ENCODE measurements at places on chromosomes 4 and X.

- DNase-seq, result no peak
Measured at GRCh38 chr4:51851937-51852290, 9.0 kb downstream of the DCUN1D4 start.

GRCh38 chrX:149010013-149010852 lies 494.9 kb downstream of the IDS start:
- no peak for DNase-seq

GRCh38 chrX:96002431-96002830 lies 682.2 kb upstream of the DIAPH2 start:
- no peak for DNase-seq

DNA sequence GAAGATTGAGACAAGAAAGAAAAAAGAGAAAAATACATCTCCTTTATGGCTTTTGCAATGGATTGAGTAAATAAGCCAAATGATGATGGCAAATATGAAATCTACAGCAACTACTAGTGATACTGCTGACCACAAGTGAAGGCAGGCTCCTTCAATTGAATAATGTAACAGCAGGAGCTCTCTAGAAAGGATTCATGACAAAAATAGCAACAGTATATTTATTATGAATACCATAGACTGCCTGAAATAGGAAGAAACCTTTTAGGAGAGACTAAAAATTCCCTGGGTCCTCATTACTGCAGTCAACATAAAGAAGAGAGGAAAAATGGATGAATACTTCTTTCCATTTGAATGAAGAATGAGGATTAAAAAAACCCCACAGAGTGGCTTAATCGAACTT lies 306.8 kb upstream of the ANXA10 start:
- no peak for DNase-seq

GRCh38 chrX:148609515-148610327 lies 109.3 kb downstream of the AFF2 start:
- no peak for DNase-seq

DNA sequence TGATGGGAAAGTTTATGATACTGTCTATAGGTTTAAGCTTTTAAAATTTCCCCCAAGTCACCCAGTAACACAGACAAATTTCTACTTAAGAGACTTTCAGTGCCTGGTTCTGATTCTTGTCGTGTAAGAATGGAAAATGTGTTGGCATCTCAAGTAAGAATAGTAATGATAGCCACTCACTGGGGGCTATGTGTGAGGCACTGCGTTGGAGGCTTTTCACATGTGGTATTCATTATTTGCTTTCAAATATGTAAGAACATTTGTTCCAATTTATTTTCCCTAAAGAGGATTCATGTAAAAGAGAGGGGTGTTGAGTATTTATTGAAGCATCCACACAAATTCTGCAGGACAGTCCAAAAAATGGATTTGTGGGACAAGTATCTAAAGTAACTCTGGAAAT lies 143.6 kb downstream of the FNIP2 start:
- no peak for DNase-seq

DNA sequence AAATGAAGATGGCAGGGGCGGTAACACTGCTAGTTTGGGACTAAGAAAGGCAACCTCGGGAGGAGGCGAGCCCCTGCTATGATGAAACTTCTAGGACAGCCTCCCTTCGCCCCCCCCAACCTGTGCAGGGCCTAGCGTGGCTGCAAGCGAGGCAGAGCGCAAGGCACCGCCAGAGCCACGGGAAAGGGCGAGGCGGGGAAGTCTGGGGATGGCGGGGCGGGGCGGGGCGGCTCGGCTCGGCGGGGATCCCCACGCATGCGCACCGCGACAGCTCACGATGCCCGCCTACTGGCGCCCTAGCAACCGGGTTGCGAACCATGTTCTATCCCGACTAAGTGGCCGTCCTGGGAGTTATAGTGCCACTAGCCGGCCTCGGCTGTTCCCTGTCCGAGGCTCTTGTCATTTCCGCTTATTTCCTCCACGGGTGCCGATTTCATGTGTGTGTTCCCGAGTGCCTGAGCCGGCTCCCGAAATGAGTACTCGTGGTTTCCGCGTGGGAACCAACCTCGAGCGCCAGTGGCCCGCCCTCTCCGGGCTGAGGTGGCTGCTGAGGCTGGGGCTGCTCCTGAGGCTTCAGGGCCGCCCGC lies 28.7 kb upstream of the RBMX start:
- DNase-seq, result peak; percentile 66

- no peak for DNase-seq
Measured at GRCh38 chrX:63434206-63434605, 83.1 kb upstream of the SPIN4 start.

DNA sequence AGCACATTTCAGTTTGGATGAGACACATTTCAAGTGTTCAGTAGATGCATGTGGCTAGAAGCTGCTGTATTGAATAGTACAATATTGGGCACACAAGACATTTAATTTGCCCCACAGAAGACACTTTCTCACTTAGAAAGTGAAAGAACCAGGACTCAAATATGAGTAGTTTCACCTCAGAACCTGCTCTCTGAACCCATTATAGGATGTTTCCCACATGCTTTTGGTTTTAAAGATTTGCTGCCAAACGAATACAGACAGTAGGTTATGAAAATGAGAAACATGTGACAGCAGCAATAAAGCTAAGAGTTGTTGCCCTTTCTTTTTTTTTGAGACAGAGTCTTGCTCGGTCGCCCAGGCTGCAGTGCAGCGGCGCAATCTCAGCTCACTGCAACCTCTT lies 32.3 kb downstream of the C4orf54 start:
- no peak for DNase-seq

- no peak for DNase-seq
Measured at GRCh38 chr4:183201331-183201730, 102.3 kb downstream of the WWC2 start.

DNA sequence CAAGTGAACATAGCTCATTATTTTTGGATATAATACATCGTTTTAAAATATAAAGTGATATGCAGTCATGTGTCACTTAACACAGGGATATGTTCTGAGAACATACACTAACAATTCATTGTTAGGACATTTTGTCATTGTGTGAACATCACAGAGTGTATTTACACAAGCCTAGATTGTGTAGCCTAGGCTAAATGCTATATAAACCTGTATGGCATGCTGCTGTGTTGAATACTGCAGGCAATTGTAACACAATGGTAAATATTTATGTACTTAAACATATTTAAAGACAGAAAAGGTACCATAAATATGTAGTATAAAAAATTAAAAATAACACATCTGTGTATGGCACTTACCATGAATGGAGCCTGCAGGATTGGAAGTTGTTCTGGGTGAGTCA lies 44.9 kb upstream of the GPRIN3 start:
- no peak for DNase-seq

GRCh38 chr4:54144199-54144598 lies 44.2 kb downstream of the GSX2 start:
- no peak for DNase-seq

DNA sequence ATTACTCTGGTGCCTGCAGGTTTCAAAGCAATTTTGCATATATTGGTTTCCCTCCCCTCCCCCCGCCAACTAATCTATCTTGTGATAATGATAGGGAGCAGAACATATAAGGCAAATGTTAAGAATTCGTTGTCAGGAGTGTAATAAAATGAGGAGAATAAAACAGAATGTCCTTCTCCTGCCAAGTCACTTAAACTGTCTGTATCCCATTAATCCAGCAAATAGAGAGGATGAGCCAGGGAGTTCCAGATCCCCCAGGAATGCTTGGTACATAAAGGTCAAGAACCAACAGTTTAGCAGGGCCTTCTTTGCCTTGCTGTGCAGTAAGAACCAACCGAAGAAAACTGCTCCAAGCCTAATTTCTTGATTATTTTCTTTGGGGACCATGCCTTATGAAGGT lies 141.4 kb downstream of the AMELX start:
- DNase-seq, result no peak

- no peak for DNase-seq
Measured at GRCh38 chr4:7978489-7978888, 38.8 kb upstream of the AFAP1 start.

DNA sequence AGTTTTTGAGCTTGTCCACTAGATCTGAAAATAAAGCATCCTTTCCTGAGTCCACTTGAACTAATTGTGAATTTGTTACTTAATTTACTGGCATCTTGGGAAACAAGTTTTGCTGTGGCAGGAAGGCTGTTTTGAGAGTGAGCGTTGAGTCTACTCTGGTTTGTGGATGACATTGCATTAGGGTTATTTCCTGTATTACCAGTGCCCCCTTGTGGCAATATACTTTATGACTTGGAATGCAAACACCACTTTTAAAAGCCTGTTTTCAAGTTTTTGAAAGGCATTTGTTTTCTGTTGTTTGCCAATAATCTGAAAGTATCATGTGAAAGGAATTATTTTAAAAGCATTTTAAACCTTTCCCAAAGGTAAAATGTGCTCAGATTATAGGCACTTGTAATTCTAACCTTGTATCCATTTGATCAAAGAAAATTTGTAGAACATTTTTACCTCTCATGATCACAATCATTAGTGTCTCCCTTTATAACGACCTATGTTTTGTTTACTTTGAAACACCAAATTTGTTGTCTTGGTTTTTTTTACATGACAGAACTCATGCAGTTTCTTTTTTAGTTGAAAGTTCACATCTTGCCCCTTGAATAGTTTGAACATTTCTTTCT lies 18.0 kb upstream of the CYP2U1 start:
- no peak for DNase-seq

DNA sequence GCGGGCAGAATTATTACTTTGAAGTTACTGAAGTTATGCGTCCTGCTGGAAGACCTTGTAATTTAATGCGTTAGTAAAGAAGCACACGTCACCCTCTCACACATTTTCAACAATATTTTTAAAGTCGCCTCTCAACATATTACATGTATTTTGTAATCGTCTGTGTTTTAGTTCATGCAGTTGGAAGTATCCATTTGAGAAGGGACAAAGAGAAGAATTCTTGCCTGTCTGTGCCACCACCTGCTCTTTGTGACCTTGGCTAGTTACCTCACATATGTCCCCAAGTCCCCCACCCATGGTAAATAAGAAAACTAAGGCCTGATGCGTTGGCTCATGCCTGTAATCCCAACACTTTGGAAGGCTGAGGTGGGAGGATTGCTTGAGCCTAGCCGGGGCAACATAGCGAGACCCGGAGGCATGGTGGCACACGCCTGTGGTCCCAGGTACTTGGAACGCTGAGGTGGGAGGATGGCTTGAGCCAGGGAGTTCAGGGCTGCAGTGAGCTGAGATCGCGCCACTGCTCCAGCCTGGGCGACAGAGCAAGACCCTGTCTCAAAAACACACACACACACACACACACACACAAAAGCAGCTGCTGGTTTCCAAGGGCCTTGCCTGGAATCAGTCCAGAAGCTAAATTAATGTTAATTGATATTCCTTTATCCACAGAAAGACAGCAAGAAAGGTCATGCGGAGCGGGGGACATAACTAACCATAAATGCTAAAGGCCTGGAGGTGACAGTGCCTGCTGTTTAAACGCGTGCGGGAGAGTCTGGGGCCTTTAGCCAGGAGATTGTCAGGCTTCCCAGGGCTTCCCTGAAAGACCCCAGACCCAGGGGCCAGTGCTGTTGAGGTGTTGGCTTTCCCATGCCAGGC lies 811 bp downstream of the TMEM187 start:
- no peak for DNase-seq

DNA sequence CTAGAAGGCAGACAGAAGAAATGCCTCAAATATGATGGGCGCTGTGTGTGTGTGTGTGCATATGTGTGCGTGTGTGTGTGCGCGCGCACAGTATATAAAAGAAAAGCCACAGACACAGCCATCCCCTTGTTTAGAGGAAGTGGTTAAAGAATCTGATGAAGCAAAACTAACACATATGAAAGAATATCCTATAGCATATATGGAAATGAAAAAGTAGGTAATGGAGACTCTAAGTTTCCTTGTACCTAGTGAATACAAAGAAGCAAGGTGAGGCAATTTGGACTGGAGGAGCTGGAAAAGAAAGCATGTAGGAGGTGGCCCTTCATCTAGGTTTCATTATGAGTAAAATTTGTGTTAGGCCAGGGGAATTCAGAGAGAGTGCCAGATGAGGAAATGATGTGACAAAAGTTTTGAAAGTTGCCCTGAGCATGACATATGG lies 58.6 kb upstream of the MCF2 start:
- peak; percentile 4 for DNase-seq

DNA sequence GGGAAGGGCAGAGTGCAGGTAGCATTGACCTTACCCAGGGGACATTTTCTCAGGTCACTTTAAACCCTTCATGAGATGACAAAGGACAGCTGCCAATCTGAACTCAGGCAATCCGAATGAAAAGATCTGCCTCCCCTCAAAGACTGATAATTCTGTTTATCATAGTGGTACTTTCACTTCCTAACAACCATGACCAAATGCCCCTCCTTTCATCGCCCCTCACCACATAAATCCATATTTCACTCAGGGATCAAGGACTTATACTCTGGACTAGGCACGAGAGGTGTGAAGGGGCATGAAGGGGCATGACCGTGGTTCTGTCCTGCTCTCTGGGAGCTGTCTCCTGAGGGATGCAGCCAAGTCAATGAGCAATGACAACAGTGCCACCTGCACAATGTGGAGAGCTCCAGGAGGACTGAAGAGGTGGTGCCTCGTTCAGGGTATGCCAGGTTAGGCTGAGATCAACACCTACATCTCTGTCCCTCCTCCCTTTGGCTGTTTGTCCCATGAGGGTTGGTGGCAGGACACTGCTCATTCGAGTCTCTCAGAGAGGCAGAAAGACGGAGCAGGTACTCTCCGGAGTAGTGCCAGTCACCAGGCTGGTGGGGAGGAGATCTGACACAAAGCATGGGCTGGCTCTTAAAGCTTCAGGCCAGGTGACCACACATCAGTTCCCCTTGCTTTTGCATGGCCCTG lies 12.5 kb downstream of the HS3ST1 start:
- no peak for DNase-seq

DNA sequence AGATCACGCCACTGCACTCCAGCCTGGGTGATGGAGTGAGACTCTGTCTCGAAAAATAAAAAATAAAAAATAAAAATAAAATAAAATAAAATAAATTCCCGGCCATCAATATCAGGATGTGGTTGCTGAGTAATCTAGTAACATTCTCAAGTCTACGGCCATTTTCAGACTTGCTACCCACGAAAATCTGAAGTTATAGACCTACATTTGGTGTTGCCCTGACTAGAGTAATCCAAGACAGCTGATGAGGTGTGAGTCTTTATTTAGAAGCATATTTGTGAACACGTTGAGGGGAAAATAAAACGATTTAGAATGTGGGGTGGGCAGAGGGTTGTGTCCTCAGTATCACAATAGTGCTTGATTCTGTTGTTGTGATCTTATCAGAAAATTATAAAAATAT lies 130.2 kb upstream of the MID1 start:
- DNase-seq, result no peak

DNA sequence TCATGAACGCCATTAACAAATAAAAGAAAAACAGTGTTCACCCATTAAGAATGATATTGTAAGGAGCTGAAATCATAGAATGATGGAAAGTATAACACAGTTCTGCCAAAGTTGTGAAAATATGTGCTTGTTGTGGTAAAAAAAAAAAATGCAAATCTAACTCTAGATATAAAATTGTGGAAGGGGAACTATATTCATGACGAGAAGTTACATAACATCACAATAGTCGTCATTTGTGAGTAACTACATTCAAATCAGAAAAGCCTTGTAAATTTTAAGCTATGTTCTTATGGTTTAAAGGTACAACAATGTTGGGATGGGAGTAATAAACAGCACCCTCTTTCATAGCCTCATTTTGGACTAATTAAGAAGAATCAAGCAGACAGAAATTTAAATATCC lies 57.6 kb upstream of the PRDM8 start:
- DNase-seq, result no peak
